Eye (tissue), 1 donor: ENCODE measurements at places on chromosomes 2 and 18.

DNA sequence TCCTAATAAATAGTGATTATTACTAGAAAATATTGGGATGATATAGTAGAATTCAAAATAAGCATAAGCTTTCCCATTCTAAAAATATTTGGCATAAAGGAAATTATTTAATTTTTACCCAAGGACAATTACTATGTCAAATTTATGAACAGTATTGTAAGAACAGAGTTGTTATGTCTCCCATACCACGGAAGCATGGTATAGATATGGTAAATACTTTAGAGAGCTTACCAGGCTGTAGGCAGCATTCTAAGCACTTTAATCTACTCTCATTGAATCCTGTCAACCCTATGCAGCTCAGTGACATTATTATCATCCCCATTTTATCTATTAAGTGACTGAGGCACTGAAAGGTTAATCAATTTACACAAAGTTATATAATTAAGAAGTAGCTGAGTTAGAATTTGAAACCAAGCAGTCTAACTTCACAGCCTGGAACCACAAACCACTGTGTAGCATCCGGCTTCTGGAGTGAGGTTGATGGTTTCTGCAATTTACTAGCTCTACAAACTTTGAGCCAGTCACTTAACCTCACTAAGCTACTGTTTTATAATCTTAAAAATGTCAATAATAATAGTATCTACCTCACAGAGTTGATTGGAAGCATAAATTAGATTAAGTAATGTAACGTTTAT lies 323.7 kb downstream of the ARHGAP15 start:
- DNase-seq, result no peak

GRCh38 chr2:75602724-75603342 lies 42.1 kb upstream of the EVA1A start:
- no peak for DNase-seq

GRCh38 chr18:41226911-41227310 lies 728.1 kb upstream of the PIK3C3 start:
- peak; percentile 23 for DNase-seq

GRCh38 chr2:8669157-8669817 lies 12.6 kb upstream of the ID2 start:
- DNase-seq, result no peak

DNA sequence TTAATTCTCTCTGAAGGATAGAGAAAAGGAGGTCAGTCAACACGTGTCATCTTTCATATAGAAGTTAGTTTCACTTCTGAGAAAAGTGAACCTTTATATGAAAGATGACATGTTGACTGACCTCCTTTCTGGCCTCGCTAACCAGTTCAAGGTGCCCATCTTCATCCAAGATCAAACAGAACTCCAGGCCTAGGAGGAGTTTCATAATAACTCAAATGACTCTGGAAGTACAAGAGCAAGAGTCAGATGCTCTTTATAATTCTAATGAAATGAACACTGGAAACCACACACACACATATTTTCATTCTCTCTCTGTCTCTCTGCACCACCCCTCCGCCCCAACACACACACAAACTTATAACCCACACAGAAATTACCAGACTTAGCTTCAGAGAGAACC lies 16.3 kb downstream of the ANKRD44 start:
- DNase-seq, result no peak

DNA sequence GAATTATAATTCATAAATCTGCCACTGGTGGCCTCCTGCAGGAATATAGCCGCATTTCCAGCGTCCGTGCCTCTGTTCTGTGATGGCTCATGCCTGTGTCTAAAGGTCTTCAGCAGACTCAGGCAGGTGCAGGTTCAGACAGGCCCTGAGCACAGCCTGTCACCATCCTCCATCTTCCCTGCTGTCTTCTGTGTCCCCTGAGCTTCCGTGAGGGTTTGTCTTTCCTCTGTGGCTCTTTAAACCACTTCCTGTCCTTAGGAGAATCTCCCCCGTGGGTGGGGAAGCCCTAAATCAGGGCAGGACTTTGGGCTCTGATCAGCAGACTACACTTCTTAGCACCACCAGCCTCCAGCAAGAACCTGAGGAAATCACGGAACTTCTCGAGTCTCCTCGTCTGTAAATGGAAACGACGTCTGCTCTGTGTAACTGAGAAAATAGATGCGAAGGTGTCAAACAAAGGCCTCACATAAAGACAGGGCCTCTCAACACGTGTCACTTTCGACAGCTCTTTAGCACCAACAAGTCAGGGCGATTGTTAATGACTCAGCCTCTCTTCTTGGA lies 24.1 kb upstream of the NFATC1 start:
- DNase-seq, result no peak

GRCh38 chr2:128520791-128521190 lies 202.1 kb upstream of the HS6ST1 start:
- no peak for DNase-seq

- DNase-seq, result no peak
Observed at GRCh38 chr2:242052421-242052820, 182.9 kb downstream of the RTP5 start.

DNA sequence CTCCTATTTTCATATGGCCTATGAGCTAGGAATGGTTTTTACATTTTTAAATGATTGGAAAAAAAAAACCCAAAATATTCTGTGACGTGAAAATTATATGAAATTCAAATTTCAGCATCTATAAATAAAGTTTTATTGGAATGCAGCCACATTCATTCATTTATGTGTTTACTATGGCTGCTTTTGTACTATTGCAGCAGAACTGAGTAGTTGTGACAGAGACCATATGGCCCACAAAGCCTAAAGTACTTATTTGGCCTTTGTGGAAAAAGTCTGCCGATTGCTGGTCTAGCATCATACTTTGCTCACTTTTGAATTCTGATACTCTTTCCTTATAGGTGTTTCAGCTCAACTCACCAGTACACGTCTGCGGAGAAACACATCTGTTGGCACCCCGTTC lies 39.0 kb downstream of the MYO3B start:
- DNase-seq, result no peak

DNA sequence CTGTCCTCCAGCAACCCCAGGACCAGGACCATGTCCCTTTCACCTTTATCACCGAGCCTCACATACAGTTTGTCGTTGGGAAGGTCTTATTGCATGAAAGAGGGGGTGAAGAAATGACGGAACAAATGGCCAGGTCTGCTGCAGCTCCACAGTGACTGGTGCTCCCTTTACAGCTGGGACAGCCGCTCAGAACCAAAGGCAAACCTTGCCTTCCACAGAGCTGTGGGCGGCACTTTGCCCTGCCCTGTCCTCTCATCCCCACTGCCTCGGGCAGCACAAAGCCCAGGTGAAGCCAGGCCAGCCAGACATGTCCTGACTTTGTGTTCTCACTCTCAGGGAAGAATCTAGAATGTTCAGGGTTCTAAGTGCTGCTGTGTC lies 961 bp downstream of the GPR55 start:
- DNase-seq, result no peak

DNA sequence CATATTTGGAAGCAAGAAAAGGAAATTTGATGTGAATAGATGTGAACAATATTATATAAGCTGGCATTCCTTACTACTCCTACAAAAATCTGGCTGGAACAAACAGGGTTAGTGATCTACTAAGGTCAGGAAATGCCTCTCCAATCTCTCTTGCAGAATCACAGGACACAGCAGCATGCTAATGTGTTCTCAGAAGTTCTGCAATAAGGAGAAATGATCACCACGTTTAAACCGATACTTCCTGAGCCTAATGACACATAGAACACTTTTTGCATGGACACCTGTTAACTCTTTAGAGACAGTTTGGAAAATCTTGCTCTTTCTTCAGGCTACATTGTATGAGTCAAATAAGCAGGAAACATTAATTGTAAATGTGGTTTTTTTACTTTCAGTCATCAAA lies 89.6 kb upstream of the MAP3K20 start:
- no peak for DNase-seq

GRCh38 chr2:207686812-207687211 lies 24.6 kb upstream of the CCNYL1 start:
- DNase-seq, result no peak

GRCh38 chr2:15145046-15145817 lies 415.9 kb downstream of the NBAS start:
- DNase-seq, result no peak

- DNase-seq, result no peak
Observed at GRCh38 chr18:54069729-54070128, 154.7 kb downstream of the MBD2 start.

DNA sequence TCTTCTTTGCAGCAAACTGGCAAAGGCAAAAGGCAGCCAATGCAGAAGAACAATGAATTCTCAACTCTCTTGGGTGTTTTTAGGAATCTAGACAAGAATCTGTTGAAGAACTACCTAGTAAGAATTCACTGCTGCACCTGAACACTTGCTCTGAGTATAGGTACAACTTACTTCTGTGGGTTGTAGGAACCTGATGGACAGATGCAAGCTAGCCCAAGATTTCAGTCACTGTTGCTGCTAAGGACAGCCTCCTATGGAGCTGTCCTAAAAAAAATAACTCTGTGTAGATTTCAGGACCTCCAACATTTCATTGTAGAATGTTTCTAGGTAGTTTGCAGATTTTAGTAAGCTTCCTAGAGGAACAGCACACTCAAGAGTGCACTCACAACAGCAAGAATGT lies 363.5 kb downstream of the CBLN2 start:
- DNase-seq, result no peak

GRCh38 chr2:1278861-1279260 lies 134.4 kb upstream of the TPO start:
- DNase-seq, result no peak

- DNase-seq, result peak; percentile 77
Observed at GRCh38 chr18:13136904-13137669, 81.5 kb upstream of the LDLRAD4 start.

- DNase-seq, result no peak
Observed at GRCh38 chr2:29247336-29247914, 132.2 kb downstream of the CLIP4 start.

DNA sequence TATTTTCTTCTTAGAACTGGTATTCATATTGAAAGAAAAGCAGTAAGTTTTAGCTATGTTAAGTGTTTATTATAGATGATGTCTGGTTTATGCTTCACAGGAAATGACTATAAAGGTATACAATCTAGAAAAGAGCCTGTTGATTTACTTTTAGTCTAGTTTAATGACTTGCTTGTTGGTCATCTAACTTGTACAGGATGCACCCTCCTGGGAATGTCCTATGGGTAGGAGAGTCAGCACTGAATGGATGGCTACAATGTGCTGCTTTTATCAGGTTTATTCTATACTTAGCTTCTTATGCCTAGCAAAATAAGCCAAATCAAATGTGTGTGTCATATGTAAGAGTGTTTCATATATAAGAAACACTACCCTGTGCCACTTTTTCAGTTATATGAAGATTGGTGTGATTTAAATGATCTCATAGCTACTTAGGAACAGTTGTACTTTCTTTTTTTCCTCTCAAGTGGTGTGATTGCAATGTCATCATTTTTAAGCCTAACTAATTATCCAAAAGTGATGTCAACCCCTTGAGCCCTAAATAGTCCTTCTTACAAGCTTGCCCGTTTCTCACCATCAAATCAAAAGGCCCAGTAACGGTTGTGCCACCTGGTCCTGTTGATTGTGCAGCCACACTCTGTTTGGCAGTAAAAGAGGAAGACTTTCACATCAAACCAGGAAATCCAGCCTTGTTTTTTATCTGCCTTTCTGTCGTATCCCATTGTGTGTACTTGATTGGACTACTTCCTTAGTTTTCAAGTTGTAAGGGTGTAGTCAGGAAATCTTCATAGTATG lies 176.0 kb downstream of the DIS3L2 start:
- no peak for DNase-seq

GRCh38 chr18:38895560-38895959 lies 1330.0 kb upstream of the CELF4 start:
- peak; percentile 20 for DNase-seq

GRCh38 chr2:6429210-6429986 lies 436.3 kb downstream of the CMPK2 start:
- DNase-seq, result no peak

GRCh38 chr2:75459565-75460310 lies 101.0 kb downstream of the EVA1A start:
- DNase-seq, result no peak

GRCh38 chr2:128332091-128332634 lies 13.5 kb upstream of the HS6ST1 start:
- no peak for DNase-seq

DNA sequence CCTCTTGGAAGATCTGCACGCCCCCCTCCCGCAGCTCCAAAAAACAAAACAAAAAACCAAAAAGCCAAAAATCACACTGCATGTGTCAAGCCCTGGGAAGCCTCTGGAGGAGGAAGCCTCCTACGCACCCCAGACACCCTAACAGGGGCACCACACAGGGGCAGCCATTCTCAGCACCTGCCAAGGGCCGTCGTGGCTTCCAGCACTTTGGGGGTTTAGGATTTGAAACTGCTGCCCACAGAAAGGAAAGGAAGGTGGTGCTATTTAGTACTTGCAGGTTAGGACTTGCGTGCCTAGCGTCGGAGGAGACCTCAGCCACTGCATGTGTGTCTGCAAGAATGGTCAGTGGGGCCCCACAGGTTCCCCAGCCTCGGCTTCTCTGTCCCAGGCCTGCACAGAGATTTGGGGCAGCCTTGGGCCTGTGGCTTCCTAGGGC lies 419 bp upstream of the GPR55 start:
- no peak for DNase-seq

- DNase-seq, result no peak
Observed at GRCh38 chr18:38545071-38545470, 979.5 kb upstream of the CELF4 start.

- no peak for DNase-seq
Observed at GRCh38 chr18:9392726-9393125, 58.2 kb downstream of the TWSG1 start.

- no peak for DNase-seq
Observed at GRCh38 chr18:42921226-42921737, 194.2 kb downstream of the RIT2 start.

GRCh38 chr2:235614900-235615712 lies 121.3 kb downstream of the AGAP1 start:
- peak; percentile 63 for DNase-seq

- no peak for DNase-seq
Observed at GRCh38 chr2:30359644-30360167, 87.3 kb upstream of the LCLAT1 start.
